Left cardiac atrium (tissue), 4 donors: ENCODE measurements at places on chromosomes 11 and 22.

GRCh38 chr11:47355283-47356128 is 3.0 kb upstream of the MYBPC3 start:
- peak; percentile 95 for DNase-seq

DNA sequence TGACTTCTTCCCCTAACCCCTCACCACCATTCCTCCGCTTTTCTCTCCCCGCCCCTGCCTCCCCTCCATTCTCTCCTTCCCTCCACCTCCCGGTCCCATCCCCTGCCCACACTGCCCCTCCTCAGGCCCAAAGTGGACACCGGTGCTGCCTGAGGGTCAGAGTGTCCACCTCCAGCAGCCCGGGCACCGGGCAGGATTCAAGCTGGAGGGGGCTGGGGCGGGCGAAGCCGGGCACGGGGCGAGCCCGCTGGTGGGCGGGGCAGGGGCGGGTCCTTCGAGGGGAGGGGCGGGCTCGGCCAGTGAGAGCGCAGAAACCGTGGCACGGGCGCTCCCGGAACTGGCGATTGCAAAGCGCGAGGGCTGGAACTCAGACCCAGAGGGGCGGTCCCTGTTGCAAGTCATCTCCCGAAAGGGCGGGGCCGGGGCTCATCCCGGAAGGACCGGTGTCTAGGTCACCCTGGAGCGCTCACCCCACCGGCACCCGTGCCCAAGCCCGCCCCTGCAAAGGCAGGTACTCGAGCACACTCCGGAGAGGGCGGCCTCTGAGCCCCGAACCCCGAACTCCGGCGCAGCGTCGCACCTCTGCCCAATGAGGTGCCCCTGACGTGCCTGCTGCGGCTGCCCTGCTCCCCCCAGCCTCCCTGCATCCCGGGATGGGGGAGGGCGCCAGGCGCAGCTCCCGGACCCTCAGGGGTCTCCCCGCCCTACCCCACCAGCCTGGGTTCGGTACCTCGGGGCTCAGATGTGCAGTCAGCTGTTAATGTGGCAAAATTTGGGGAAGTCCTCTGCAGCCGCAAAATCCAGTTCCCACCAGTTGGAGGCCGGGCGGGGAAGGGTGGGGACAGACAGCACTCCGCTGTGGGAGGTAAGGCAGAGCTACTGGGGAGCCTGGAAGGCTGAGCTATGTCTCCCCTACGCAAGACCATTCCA is 16.5 kb upstream of the CDKN1C start:
- DNase-seq: peak; percentile 96

- no peak for DNase-seq
These were observed 46.0 kb downstream of the CNTN5 start for GRCh38 chr11:99066618-99067317.

- DNase-seq: no peak
These were observed 10.5 kb upstream of the MGAT3 start for GRCh38 chr22:39446239-39446721.

DNA sequence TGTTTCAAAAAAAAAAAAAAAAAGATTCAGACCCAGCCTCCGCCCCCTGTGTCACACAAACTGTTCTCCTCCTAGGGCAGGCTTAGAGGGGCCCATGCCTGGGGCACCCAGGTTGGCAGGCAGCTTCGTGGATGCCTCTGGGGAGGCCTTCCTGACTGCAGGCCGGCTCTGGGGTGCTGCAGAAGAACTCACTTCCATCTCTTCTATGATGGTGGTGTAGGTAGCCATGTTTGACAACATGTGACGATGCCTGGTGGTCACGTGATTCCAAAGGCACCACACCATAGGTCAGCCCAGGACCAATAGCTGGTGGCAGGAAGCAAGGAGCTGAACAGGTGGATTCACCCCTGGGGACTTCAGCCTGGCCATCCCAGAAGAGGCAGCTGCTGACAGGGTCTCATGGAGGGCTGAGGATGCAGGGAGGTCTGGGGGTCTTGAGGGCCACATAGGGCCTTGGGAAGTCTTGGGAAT is 24.1 kb upstream of the CELSR1 start:
- DNase-seq: no peak
